ENCODE measurements at places on chromosomes 5 and 9.

DNA sequence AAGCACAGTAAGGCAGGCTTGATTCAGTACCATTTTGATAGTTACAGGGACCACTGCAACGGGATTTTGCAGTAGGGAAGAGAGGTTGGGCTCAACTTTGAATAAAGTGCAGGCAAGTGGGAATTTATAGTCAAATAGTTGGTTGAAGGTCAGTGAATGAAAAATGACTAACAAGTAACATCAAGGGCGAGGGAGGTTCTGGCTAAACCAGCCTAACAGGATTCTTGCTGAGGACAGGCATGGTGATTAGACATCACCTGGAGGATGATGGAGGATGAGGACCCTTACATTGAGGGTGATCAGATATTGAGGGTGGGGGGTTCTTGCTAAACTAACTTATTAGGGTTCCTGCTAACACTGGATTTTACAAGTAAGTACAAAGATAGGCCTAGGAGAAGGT is 66.1 kb upstream of the SMC5 start:
- no peak for DNase-seq

GRCh38 chr9:121748074-121748473 is 96.6 kb downstream of the DAB2IP start:
- no peak for DNase-seq

DNA sequence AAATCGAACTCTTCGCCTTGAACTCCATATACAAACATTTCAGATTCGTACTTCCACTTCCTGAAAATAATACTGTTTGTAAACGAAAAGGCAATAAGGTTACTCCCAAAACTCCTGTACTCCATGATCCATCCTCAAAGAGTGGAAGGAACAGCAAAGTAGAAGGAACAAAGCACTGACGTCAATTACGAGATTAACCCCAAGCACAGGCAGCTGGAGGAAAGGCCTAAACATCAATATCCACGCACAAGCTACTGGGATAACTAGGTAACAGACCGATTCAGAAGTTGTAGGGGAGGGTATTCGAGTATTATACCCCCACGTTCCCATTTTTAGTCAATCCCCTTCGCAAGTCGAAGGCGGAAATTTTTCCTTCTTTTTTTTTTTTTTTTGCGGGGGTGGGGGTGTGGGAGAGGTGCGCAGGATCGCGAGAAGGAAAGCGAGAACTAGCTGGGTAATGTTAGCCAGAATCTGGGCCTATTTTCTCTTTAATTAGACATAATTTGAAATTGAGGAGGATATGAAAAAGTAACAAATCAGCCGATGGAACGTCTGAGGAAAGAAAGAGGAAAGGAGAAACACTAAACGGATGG is 909 bp downstream of the AFF4 start:
- DNase-seq: peak; percentile 39

GRCh38 chr5:34012791-34013190 is 4.9 kb upstream of the AMACR start:
- DNase-seq: no peak

GRCh38 chr5:58145397-58145934 is 314.4 kb downstream of the PLK2 start:
- no peak for DNase-seq

- no peak for DNase-seq
Observed at GRCh38 chr5:173477345-173478040, 139.0 kb downstream of the BOD1 start.

DNA sequence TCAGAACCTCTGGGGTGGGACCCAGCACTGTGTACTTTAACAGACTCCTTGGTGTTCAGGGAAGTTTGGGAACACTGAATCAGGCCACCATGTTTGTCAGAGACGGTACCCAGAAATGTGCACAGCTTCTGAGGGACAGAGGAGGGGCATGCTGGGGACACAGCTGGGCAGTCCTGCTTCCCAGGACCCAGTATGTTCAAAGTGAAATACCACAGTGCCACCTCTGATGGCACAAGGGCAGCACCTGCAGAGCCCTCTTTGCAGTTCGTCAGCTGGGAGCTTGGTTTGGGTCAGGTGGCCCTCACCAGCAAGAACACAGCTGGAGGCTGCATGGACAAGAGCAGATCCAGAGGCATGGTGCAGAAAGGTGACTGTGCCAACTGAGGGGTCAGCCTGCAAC is 51.2 kb downstream of the NDST1 start:
- DNase-seq: no peak

DNA sequence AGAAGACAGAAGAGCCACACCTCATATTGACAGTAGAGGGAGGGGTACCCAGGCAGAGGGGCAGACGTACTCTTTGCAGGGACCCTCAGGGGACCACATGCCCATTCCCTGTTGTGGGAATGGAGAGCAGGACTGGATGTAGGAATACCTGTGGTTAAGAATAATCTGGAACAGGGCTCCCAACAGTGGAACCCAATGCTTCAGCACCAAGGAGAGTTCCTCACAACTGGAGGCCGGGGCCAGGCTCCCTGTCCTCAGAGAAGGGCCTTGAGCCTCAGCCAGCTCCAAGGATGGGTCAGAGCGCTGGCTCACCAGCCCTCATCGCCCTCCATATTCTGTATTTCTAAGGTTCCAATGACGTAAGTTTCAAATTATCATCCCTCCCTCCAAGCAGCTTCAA is 7.4 kb upstream of the SHC3 start:
- DNase-seq: no peak

GRCh38 chr5:41842777-41843176 is 27.4 kb downstream of the OXCT1 start:
- no peak for DNase-seq

- no peak for DNase-seq
Observed at GRCh38 chr9:20684875-20685696, 1.0 kb downstream of the FOCAD start.

DNA sequence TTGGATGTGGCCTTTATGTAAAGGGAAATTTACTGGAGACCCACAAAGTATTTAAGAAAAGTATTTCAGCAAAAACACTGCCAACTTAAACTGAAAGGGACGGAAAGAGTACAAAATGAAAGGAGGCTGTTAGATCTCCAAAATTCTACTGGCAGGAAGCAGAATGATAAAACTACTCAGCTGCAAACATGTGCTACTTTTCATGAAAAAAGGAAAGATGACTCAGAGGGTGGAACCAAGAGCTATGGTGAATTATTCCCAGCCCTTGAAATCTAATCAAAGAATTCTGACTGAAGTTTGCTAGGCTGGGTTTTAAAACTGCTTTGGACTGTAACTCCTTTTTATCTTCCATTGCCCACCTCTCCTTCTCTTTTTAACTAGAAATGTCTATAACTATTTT is 58.6 kb upstream of the ZBED3 start:
- no peak for DNase-seq

GRCh38 chr5:139222346-139222745 is 24.2 kb upstream of the SIL1 start:
- DNase-seq: no peak

GRCh38 chr9:86557918-86558317 is 203.7 kb upstream of the TUT7 start:
- no peak for DNase-seq

- DNase-seq: no peak
Observed at GRCh38 chr5:154829181-154829588, 21.2 kb downstream of the FAXDC2 start.

DNA sequence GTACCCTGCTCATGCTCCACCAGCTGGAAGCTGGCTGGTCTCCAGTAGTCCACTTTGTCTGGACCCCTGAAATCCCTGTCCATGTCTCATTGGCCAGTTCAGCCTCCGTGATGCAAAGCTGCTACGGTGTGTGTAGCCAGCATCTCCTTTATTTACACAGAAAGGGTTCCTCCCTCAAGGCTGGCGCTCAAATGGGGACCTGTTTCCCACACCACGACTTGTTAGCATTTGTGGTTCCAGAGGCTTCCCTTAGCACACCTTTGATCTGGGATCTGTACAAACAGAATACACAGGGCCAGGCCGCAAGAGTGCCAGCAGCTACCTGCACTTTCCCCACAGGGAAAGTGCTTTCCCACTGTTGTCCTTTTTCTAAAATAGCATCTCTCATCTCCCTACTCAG is 5.7 kb upstream of the SMU1 start:
- no peak for DNase-seq

- no peak for DNase-seq
Observed at GRCh38 chr9:378263-378662, 163.6 kb downstream of the DOCK8 start.

DNA sequence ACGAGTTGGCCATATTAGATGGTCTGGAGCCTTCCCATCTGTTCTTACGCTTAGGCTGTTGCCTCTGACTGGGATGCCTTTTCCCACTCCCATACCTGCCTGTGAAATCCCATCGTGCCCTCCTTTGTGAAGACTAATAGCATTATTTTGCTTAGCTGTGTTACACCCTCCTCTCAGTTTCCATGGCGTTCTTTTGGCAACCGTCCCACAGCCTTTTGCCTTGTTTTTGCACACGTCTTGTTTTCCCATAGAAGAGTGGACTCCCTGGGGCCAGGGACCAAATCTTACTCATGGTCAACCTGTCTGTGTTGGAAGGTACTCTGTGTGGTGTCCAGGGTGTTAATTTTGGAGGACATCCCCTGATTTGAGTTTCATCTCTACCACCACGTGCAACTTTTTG is 242.1 kb downstream of the HSPA4 start:
- no peak for DNase-seq

DNA sequence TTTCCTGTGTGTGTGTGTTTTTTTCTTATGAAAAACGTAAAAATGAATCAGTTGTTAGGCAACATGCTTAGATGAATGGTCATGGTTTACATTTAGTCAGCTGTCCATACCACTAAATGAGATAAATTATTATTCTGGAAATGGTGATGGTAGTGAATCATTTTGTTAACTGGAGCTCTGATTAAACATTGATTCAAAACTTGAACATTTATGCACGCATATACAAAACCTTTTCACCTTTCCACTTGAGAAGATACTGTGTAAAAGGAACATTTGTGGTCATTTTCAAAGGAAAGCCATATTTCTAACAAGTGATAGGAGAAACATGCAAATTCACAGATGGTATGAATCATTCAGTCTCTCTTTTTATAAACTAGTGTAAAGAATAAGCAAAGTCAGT is 162.0 kb downstream of the SLC25A46 start:
- no peak for DNase-seq

- DNase-seq: peak; percentile 57
Observed at GRCh38 chr5:177132136-177133095, 1.2 kb upstream of the NSD1 start.

DNA sequence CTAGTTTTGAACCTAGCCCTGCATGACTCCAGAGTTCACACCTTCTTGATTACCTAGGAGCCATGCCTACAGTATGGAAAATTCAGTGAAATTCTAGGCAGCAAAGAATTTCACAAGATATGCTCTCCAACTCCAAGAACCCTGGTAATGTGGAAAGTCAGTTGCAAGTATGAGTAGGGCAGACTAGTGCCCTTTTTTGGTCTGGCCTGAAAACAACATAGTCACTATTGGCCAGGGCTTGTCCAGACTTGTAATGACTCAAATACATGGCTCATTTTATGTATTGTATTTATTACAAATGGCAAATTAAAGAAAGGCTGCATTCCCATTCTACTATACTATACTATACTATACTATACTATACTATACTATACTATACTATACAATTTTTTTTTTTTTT is 160.4 kb downstream of the ESM1 start:
- no peak for DNase-seq

DNA sequence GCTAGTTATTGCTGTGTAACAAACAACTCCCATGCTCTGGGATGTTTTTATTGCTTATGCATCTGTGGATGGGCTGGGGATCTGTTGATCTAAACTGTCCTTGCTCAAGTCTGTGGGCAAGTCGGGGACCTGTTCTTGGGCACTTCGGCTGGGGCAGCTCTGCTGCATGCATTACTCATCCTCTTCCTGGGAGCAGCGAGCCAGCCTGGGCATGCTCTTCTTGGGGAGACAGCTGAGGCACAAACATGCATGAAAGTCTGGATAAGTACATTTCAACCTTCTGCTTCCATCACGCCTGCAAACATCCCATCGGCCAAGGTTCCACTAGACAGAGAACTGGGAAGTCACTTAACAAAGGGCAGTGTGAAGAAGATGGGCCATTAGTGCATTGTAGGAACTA is 66.3 kb downstream of the ANKRD33B start:
- no peak for DNase-seq

GRCh38 chr9:21110708-21111576 is 30.7 kb downstream of the IFNW1 start:
- no peak for DNase-seq

DNA sequence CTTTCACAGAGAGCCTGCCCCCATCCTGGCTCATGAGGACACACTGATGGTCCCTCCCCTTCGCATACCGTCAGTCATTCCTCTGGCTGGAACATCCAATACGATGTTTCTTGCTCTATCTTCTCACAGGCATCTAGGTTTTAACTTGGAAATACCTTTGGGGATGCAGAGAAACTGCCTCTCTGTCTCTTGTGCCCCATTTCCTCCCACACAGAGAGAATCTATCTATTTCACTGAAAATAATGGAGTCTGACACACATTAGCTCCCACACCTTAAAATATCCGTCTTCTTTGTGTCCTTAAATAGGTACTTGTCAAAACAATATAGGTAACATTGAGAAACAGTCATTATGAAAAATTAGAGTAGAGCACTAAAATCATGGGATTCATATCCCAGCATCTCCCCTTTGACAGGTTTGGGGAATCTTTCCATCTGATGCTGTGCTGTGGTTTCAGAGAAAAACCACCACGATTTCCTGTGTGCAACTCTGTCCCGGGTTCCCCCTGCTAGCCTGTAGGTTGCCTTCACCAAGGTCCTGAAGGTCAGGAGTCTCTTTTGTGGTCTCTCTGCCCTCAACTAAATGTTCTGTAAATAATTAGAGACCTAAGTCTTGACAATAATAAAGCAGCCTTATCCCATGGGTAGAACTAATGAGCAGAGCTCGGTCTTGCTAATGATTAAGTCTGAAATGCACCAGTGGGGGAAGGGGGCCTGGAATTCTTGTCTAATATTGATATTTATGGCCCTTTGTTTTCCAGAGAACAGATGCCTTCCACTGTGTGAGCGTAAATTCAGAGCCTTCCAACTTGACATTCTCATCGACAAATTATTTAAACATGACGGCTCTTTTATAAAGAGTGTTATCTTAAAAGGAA is 371.0 kb downstream of the ICE1 start:
- no peak for DNase-seq

- DNase-seq: no peak
Observed at GRCh38 chr9:78280982-78281668, 15.8 kb upstream of the PSAT1 start.

- peak; percentile 56 for DNase-seq
Observed at GRCh38 chr5:141186897-141187512, at the start of gene PCDHB9. Gene PCDHB9 (plus strand): TSS chr5:141187161. CDS start chr5:141187319, 158 bp downstream.

- DNase-seq: no peak
Observed at GRCh38 chr9:2243666-2244555, 228.8 kb downstream of the SMARCA2 start.

GRCh38 chr5:62719061-62719720 is 140.6 kb downstream of the LRRC70 start:
- no peak for DNase-seq

- no peak for DNase-seq
Observed at GRCh38 chr5:96404191-96404867, 28.7 kb downstream of the PCSK1 start.

DNA sequence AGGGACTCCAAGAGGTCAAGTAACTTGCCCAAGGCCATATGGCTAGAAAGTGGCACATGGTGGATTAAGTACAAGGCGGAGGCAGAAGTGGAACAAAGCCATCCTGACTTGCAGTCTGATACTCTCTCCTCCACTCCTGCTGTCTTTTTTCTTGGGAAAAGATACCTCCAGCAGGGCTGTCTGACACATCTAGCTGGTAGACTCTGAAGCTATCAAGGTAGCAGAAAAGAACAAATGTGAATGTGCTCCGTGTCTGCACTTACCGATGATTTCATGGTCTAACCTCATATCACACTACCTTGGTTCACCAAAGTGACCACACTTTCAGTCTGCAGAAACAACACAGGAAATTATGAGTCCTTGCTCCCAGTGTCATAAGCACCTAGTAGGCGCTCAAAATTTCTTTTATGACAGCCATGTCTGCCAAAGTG is 284.8 kb downstream of the CRB2 start:
- peak; percentile 32 for DNase-seq
